Cerebellar cortex (tissue), 1 donor: ENCODE measurements at places on chromosomes 1 and 21.

DNA sequence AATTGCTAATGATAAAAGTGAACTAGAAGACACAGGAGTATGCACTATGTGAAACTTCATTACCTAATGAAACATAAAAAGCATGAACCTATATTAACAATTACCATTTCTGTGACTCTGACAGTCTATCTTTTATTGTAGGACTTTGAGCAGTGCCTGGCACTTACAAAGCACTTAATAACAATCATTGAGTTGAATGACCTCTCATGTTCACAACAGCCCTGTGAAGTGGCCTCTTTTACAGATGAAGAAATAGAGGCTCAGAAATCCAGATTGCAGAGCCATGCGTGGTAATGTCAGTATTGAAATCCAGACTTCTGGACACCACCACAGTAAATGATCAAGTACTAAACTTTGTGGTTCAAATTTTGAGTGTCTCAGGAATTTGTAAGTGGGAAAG is 326.4 kb downstream of the NTNG1 start:
- no peak for DNase-seq

DNA sequence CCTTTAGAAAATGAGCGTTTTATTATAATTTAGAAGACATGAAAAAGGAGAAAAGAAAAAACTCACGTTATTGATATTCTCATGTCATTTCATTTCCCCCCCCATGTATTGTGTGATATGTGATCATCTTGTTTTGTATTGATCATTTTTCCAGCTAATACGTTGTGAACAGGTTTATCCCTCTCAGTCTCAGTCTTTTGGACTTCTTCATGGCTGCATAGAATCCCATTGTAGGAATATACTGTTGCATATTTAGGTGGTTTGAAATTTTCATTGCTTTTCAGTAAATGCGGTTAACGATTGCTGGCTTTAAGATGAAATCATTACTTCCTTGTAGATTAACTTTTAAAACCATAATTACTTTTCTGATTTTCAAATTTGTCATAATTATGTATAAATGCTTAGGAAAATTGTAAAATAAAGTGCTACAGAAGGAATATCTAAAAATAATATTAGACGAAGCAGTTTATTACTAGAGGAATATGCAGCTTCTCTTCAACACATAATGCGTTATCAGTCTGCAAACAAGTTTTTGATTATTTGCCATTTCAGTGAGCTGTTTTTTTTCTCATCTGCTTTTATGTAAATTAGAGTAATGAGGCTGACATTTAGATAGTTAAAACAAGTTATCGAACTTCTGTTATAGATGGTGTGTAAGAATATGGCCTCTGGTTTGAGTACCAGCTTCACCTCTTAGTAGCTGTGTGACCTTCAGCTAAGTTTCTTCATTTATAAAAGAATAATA is 1.8 kb downstream of the SON start:
- no peak for DNase-seq

- peak; percentile 35 for DNase-seq
Observed at GRCh38 chr1:160078512-160079195, 2.7 kb upstream of the KCNJ9 start.

DNA sequence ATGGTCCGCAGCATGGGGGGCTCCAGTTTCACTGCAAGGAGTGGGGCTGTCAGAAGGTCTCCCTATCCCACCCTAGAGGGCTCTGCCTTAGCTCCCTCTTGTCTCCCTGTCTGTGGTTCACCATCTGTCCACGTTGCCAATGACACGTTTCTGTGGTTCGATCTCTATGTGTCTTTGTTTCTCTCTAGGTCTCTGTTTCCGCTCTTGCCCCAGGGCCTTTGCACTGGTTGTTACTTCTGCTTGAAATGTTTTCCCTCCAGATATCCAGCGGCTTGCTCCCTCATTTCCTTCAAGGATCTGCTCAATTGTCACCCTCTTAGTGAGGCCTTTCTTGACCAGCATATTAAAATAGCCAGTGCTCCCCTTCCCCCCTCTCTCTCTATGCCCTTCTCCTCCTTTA is 8.5 kb upstream of the MRPS15 start:
- no peak for DNase-seq

DNA sequence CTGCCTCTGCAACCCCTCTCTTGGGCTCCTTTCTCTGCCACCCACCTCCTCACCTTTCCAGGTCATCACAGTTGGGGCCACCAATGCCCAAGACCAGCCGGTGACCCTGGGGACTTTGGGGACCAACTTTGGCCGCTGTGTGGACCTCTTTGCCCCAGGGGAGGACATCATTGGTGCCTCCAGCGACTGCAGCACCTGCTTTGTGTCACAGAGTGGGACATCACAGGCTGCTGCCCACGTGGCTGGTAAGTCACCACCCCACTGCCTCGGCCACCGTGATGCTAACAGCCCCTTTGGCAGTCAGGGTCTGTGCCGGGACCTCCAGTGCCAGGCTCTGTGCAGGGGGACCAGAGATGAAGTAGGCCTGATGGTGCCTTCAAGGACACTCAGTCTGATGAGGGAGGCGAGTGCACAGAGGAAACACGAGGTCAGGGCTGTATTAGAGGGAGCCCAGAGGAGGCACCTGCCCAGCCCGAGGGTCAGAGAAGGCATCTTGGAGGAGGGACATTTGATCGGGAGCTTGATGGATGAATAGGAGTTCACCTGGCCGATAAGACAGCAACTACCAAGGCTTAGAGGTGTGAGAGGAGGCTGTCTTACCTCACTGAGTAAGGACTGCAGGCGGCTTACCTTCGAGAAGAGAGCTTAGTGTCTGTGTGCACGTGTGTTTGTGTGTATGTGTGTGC is 18.1 kb downstream of the PCSK9 start:
- no peak for DNase-seq

DNA sequence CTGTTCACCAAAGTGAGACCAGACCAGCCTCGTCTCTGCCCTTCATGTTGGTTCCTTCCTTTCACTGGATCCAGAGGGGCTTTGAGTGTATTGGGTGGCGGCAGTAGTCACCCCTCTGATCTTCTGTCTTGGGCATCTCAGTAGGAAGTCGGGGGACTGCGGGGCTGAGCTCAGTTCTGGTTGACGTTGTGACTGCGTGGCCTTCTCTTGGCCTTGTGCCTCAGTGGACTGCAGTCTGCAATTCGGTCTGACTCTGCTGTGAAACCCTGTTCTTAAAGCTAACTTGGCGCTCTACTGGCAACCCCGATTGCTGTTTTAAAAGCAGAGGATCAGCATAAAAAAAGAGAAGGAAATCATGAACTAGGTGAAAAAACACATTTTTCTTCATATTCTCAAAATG is 56.7 kb downstream of the SLC37A1 start:
- no peak for DNase-seq

GRCh38 chr1:4702464-4702863 is 48.1 kb downstream of the AJAP1 start:
- no peak for DNase-seq

DNA sequence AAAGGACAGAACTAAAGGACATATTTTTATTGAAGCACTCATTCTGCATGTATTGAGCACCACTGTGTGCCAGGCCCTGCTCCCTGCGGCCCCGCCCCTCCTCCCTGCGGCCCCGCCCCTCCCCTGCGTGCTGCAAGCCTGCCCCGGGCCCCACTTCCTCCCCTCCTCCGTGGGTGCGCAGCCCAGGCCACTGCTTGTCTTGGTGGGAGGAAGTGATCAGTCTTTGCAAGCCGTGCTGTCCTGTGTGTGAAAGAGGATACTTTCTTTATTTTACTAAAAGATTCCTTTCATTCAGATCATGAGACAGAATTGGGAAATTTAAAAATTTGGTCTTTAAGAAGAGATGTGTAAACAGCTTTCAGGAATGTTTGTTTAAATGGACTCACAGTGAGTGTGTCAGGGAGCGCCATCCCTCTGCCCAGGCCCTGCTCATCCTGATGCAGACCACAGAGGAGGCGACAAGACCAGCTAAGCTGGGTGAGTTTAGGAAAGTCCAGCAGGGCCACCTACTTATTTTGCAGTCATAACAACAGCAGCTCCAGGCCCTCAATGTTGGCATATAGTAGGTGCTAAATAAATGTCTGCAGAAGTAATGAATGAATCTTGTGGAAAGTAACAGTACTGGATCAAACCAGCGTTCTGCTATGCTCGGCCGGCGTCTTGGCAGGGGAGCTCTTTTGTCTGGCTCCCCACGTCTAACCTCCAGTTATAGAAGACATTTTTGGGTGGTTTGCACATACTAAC is 88.3 kb upstream of the SELENON start:
- no peak for DNase-seq
